ENCODE measurements at places on chromosomes 6 and 20.
A peak's percentile ranks its signal among the peaks of the same experiment; 100 is the strongest.

DNA sequence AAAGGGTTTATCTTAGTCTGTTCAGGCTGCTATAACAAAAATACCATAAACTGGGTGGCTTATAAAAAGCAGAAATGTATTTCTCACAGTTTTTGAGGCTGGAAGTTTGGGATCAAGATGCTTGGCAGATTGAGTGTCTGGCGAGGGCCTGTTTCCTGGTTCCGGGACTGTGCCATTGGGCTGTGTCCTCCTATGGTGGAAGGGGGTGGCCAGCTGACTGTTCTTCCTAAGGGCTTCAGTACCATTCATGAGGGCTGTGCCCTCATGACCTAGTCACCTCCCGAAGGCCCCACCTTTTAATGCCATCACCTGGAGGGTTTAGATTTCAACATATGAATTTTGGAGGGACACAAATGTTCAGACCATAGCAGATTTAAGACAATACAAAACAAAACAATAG lies 91.2 kb downstream of the ARID1B start:
- DNase-seq = no peak

- DNase-seq = no peak
Measured at GRCh38 chr20:62303340-62304226, 786 bp downstream of the ADRM1 start.

DNA sequence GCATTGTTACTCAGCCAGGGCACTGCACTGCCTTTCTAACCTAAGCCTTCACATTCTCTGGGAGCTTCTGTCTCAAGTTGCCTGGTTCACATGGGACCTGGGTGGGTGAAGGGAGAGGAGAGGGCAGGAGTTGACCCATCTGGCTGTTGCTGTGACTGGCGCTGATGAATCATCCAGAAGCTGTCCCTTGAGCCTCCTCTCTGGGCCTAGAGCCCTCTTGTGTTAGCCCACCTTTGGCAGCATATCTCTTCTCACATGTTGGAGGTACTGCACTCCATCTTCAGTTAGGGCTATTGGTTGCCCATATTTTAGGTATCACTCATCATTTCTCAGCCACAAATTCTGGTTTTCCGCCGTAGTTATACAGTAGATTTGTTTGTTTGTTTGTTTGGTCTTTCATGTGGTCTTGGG lies 19.8 kb downstream of the XRN2 start:
- no peak for DNase-seq

- no peak for DNase-seq
Measured at GRCh38 chr6:41055149-41055548, 2.1 kb downstream of the APOBEC2 start.

DNA sequence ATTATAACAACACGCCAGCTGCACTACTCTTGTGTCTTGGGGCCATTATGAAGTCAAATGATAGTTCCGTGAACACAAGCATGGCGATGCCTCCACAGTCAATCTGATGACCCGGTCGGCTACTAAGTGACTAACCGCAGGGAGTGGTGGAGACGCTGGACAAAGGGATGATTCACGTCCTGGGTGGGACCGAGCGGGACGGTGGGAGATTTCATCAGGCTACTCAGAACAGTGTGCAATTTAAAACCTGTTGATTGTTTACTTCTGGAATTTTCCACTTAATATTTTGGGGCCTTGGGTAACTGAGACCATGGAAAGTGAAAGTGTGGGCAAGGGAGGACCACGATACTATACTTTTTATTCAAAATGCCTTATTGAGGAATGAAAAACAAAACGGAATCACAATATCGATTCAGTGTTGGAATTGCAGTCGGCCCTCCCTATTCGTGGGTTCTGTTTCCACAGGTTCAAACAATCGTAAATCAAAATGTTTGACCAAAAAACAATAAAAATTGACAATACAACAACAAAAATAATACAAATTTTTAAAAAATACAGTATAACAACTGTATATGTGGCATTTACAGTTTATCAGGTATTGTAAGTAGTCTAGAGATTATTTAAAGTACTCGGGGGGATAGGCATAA lies 66.5 kb downstream of the MYLK4 start:
- DNase-seq = no peak

DNA sequence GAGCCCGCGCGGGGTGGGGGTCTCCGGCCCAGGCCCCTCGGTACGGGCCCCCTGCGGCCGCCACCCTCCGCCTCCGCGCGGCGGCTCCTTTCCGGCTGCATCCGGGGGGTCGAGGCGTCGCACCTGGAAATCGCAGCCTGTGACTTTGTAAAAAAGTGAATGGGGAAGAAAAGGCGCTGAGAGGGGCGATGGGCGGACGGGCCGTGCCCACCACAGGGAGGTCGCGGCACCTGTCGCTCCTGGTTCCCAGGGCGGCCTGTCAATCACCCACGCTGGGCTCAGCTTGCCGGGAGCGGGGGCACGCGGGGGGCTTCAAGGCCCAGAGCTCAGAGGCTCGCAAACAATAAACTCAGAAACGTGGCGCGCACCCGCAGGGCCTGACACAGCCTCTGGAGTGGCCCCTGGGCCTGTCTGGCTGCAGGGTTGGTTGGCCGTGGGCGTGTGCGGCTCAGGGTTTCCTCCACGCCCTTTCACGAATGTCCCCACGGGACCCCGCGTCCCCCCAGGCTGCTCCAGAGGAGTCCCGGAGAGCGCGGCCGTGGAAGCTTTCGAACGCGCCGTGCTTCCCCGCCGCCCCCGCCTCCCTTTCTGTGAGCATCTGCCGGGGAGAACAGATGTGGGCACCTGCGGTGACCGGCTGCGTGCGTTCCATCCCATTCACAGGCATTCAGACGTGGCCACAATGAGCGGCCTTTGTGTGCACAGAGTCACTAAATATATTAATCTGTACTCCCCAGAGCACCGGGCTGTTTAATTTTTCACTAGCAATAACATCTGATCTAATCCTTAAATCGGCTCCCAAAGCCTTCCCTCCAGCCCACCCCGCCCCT lies 6.1 kb upstream of the DLL1 start:
- no peak for DNase-seq

GRCh38 chr6:14212632-14213031 lies 95.1 kb downstream of the CD83 start:
- DNase-seq = no peak

GRCh38 chr20:57412347-57413029 lies 21.3 kb downstream of the RBM38 start:
- DNase-seq = no peak

DNA sequence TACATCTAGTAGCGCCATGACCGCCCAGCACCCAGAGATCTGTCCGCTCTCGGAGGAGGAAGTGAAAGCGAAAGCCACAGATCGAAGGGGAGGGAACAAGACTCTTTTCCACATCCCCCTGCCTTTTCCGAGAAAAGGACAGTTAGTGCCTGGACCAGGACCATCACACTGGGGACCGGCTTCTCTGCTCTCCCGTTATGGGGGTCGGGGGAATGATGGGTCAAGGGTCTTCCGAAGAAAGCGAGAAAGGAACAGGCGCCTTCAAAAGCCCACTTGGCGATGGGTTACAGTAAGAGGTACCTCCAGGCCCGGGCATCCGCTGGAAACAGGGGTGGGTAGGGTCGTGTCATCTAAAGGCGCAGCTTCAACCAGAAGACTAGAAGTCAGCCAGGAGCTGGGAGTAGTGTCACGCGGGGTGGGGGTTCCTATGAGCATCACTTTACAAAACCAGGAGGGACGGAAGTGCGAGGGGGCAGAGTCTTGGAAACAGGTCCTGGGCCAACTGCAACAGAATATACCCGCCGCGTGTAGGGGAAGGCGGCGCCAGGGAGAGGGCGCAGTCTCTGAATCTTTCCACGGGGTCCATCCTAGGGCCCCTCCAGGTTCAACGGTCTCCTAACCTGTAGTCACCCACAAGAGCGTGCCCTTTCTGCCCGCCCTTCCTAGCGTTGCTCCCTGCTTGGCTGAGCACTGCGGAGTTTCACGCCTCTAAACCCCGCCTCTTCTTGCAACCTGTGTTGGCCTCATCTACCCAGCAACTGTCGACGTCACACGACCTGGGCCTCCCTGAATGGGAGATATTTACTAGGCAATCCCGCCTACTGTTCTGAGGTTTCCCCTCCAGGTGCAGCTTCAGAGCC lies at the start of gene PSMB8:
Gene PSMB8 (minus strand): TSS at position 69 of the 860 bp plus-strand sequence. CDS start 51 bp downstream, at position 18.
- peak; percentile 99 for DNase-seq

DNA sequence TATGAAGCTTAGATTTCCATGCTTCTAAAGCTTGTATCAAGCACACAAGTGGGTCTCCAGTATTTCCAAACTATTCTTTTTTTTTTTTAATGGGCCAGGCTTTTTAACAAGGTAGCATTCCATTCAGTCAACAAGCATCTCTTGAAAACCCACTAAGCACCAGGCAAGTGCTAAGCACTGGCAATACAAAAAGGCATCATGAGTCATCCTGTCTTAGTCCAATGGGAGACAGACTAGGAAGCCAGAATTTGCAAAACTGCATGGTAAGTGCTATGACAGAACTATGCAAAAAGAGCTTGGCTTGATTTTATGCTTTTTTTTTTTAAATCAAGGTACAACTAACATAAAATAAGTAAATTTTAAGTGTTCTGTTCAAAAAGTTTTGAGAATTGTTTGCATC lies 109.3 kb upstream of the DST start:
- DNase-seq = no peak

GRCh38 chr20:62704341-62704948 lies 4.2 kb upstream of the NTSR1 start:
- no peak for DNase-seq

GRCh38 chr6:113994934-113995342 lies 24.0 kb upstream of the HDAC2 start:
- DNase-seq = no peak

DNA sequence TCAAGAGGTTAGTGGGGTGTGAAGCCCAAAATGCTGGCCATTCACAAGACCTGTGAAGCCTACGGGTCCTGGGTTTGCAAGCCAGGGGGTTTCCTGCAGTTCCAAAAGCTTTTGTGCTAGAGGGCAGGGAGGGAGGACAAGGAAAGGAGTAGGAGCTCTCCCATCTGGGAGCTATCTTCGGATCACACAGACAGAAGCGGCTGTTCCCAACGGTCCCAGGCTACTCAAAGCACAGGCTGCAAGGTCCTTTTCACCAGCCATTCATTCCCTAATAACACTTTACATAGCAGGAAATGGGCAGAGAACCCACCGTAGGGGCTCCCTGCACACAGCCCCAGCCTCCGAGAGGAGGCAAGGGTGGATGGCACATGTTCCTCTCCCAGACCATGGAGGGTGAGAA lies 296.9 kb downstream of the FOXC1 start:
- no peak for DNase-seq

- no peak for DNase-seq
Measured at GRCh38 chr20:32528171-32528891, 56.8 kb downstream of the NOL4L start.

- no peak for DNase-seq
Measured at GRCh38 chr6:116444575-116444974, 16.6 kb upstream of the CALHM6 start.

GRCh38 chr6:5517796-5518195 lies 256.5 kb downstream of the FARS2 start:
- no peak for DNase-seq

DNA sequence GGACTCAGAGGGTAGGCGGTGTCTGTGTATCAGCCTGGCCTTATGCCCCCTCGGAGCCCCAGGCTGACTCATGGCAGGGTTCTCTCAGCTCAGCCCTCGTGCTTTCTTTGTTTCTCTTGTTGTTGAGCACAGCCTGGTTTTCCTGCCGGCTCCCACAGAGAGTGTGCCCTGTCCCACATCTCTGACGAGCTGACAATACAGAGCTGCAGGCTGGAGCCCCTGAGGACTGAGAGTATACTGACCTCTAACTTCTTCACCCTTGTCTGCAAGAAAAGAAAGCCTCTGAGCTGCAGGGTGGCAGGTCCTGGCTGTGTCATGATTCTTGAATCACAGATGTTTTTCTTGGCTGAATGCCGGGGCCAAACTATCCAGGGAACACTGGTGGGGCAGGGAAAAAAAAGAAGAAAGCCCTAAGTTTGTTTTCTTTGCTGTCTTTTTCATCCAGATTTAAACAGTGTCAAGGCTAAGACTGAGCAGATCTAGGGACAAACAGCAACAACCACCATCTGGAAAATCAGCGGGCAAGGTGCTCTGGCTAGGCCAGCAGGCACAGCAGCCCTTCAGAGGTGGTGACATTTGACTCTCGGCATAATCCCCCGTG lies 63.3 kb upstream of the ZNF133 start:
- DNase-seq = no peak

DNA sequence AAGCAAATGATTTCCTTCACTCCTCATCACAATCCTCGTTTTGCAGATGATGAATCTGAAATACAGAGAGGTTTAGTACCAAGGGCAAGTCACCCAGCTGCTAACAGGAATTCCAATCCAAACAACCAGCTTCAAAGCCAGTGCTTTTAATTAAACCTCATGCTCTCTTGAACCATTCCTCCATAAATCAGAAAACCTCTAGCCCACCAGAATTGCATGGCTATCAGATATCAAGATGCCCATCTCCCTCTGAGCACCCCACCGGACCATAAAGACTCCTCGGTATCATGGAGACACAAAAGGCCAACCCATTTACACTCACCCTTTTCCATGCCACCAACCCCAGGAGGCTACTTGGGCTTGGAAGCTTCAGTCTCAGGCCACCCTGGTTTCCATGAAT lies 46.0 kb downstream of the TFAP2A start:
- no peak for DNase-seq

GRCh38 chr20:10271494-10272219 lies 53.0 kb downstream of the SNAP25 start:
- DNase-seq = no peak

GRCh38 chr20:62822788-62823651 lies 6.2 kb downstream of the COL9A3 start:
- no peak for DNase-seq

DNA sequence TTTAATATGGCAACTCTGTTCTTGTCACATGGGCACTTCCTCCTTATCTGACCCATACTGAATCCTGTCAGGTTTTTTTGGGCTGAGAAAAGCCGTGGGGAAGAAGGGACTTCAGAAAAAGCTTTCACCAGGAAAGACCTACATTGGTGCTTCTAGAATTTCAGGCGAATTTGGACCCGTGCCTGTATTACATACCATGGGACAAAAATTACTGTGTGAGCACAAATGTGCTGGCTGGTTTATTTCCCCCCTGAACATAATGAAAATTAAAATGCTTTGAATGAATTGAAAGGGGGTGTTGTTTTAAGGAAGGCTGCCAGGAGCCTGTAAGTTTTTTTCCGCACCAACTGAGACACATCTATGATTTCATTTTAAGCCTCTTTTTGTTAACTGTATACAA lies 29.6 kb downstream of the CAP2 start:
- DNase-seq = no peak

- DNase-seq = no peak
Measured at GRCh38 chr20:47982574-47983360, 197.5 kb upstream of the SULF2 start.

DNA sequence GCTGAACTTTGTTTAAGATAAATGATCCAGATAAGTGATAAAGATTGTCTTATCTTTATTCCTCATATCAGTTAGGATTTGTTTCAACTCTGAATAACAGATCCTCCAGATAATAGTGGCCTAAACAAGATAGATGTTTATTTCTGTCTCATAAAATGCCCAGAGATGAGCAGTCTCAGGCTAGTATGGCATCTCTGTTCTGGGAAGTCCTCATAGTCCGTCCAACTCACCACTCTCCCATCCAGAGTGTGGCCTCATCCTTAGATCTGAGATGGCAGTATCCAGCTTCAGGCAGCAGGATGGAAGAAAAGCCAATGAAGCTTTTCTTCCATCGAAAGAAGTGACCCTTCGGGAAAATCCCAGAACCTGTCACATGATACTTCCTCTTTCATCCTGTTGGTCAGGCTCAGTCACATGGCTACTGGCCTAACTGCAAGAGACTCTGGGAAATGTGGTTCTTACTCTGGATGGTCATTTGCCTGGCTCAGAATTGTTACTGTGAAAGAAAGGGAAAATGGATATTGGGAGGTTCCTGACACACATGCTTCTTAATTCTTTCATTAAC lies 29.4 kb upstream of the TAGAP start:
- DNase-seq = no peak

- DNase-seq = no peak
Measured at GRCh38 chr6:71721642-71722041, 164.7 kb upstream of the RIMS1 start.

GRCh38 chr6:12483712-12484111 lies 193.6 kb downstream of the EDN1 start:
- DNase-seq = no peak
